Activated gamma-delta T cell (primary cell): ENCODE measurements at places on chromosomes 6 and 20.

- no peak for DNase-seq
These were observed 195.9 kb upstream of the CST7 start for GRCh38 chr20:24753130-24753529.

DNA sequence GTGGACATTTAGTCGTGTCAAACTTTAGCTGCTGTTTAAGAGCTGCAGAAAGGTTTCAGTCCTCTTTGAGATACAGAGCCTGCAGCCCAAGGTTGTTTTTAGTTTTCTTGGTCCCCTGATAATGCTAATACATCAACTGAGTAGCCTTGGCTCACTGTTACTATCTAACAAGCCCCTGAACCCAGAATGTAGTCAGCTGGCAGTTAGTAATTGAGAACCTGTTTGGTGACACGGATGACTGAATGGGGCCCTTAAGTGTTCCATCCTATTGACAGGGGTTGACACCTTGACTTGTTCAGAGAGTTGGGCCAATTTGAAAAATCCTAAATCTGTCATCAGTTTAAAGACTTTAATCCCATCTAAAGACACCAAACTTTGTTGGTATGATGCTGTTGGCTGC lies 2.8 kb downstream of the RTN4IP1 start:
- DNase-seq = no peak

DNA sequence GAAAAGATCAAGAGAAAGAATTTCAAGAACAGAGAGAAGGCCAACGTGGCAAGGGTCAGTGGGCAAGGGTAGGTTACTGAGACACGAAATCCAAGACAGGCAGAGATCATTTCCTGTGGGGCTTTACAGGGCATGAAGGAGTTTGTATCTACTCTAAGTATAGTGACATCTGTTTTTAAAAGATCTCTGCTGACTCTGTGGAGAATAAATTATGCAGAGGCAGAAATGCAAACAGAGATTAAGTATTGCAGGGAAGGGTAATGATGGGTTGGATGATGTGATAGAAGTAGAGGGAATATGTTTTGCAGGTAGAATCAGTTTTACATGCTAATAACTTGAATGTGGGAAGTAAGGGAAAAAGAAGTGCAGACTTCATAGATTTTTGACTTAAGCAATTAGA lies 243.5 kb downstream of the FRK start:
- no peak for DNase-seq

DNA sequence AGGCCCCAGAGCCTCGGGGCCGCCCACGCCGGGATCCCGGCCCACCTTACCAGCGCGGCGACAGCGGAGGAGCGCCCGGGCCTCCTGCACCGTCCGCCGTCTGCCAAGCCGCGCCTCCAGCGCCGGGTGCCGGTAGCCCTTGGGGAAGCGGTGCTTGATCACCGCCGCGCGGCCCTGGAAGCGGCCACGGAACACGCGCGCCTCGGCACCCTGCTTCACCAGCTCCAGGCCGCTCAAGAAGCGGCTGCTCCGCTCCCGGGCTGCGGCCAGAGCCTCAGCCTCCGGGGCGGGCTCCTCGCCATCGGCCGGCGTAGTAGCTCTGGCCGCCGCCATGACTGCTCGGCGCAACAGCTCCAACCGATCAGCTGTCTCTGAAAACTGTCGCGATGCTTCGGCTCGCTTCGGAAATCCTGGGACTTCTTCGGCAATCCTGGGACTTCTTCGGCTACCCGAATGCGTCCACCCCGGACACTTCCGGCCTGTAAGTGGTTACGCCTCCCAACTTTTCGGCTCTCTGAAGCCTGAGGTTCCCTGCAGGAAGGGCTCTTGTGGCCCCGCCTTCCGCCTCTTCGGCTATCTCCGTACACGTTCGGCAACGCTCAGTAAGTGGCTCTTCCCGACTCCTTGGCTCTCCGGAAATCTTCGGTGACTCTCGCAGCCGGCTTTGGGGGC lies at the start of gene TP53RK:
TP53RK (minus strand) TSS at position 363 of the 672 bp plus-strand sequence; CDS start at position 333, 30 bp downstream.
- DNase-seq = peak; percentile 60

DNA sequence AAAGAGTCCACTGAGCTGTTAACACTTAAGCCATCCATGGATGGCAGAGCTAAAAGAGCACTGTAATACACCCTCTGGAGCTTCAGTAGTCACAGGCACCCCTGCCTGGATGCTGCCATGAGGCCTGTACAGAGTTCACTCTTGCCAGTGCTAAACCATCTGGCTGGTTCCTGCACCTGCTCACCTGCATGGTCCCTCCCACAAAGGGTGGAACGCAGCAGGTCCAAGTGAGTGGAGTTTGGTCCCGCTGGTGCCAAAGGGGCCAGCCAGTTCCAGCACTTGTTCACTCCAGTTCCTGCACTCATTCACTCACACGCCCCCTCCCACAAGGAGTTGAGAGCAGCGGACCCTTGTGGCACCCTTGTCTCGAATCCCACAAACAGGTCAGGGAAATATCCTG lies 503.5 kb downstream of the HACE1 start:
- DNase-seq = no peak

- no peak for DNase-seq
These were observed 75.6 kb upstream of the LGSN start for GRCh38 chr6:63395381-63395780.

DNA sequence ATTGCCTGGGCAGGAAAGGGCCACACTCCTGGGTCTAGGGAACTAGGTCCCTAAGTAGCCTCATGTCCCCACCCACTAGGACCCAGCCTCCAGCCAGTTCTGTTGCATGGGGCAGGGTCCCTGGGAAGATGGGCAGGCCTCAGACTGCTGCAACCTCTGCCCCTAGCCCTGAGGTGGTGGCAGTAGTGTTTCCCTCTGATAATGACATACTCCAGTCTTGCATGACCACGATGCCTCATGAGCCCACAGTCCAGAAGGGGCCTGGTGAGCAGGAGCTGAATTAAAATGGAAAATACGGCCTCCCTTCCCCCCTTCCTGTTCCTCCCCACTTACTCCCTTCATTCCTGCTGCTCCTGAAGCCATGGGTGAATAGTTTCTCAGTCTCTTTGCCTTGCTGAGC lies 36.0 kb upstream of the SCRT2 start:
- no peak for DNase-seq

GRCh38 chr6:101613556-101613955 lies 220.0 kb downstream of the GRIK2 start:
- DNase-seq = no peak

- DNase-seq = no peak
These were observed 146.9 kb downstream of the FUT9 start for GRCh38 chr6:96162711-96163120.

- no peak for DNase-seq
These were observed 23.0 kb upstream of the IYD start for GRCh38 chr6:150345781-150346180.

DNA sequence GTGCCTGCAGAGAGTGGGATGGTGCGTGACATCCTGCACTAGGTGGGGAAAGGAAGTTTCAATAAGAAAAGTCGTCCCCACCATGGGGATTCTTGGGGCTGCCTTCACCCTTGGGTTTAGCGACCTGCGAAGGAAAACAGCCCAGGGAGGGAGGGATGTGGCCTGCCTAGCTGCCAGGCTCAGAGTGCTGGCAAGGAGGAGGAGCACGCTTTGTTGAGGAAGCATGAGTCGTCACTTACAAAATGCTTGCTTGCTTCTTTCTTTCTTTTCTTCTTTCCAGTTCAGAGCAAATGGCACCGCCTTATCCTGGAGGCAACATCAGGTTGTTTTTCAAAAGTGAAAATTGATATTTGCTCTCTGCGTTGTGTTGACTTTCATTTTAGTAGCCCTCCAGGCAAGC lies 123.2 kb downstream of the TFAP2C start:
- DNase-seq = no peak

DNA sequence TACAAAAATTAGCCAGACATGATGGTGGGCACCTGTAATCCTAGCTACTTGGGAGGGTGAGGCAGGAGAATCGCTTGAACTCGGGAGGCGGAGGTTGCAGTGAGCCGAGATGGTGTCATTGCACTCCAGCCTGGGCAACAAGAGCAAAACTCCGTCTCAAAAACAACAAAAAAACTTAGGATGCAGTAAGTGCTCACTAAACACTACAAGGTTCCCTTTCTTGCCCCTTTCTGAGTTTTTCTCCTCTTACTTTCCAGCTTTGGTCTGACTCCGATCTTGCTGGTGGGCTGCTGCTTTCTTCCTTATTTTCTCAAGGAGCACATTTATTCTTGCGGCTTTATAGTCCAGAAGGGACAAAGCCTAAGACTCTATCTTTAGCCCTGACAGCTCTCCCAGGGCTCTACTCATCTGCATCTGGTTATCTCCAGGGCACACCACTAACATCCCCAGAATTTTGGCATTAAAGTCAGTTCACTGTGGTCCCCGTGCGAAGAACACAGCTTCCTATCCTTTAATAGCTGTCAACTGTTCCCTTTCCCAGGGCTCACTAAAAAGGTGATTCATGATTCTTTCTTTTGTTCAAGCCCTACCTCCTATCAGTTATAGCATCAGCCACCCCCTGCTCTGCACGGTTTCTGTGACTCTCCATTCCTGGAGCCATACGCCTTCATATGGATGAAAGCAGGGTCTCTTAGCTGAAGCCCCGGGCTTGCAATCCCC lies 17.1 kb upstream of the RPN2 start:
- DNase-seq = no peak

- DNase-seq = no peak
These were observed 228.3 kb downstream of the TTLL2 start for GRCh38 chr6:167552961-167553735.

DNA sequence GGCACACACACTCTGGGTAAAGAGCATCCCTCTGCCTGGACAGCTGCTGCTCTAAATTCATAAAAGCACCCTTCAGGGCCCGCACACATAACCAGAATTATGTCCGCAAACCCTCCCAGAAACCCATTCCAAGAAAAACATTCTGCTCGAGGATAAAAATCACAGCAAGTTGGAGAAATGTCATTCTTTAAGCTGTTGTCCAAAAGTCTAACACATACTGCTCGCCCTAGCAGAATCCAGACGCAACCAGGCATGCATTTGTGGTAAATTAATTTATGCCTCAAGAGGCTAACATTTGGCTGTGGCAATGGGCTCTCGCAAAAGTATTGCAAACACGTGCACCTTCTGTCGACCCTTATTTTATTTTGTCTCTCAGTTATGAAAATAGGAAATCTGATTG lies 116.1 kb upstream of the INSM1 start:
- DNase-seq = no peak

DNA sequence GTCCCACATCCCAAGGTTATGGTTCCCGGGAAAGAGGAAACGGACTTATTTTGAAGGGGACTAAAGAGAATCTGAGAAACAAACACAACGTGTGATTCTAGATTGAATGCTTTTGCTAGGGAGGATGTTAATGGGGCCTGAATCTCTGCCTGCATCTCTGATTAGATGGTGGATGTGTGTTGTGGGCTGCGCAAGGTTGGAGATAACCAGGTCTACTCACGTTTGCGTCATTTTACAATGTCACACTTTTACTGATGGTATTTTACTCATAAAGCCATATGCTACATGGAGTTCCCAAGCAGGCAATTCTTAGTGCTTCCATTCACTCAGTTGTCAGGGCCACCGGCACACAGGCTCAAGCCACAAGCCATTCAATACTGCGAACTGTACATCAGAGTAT lies 23.2 kb upstream of the CCR6 start:
- DNase-seq = no peak

- peak; percentile 84 for DNase-seq
These were observed at the start of gene RAB22A for GRCh38 chr20:58309591-58310290. Gene RAB22A, plus strand, starts transcription at chr20:58309715. Its CDS starts 262 bp downstream, at chr20:58309977.

DNA sequence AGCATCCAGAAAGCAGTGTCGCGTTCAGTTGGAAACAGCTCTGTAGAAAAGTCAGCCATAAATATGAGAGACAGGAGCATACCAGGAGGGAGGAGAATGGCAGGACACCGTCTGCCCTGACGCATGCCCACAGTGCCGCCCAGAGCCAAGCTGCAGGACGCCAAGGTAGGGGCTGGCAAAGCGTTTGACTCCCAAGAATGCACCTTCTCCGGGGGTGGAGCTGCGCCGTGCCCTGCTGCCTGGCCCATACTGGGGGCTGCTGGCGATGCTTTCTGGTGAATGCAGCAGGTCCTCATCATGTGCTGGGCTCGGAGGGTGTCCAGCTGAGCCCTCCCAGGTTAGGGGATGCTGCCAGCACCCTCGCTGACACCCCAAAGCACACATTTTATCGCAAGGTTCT lies 349.8 kb downstream of the CDH4 start:
- no peak for DNase-seq

DNA sequence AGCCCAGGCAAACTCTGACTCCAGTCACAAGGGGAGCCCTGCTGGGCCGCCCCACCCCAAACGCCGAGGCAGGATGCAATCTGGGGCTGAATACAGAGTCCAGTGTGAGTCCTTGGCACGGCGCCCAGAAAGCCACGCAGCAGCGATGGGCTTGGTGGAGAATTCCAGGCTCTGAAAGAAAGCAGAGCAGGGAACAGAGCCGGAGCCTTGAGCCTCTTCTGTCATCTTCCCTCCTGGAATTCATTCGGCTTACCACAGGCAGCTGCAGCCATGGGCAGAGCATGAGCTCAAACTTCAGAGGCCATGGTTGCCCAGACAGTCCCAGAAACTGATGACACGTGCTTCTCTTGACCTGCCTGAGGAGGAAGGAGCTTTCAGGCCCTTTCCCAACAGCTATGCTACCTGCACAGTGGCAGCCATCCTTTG lies 441.1 kb upstream of the JARID2 start:
- no peak for DNase-seq

- no peak for DNase-seq
These were observed 37.1 kb upstream of the GRM4 start for GRCh38 chr6:34182751-34183531.

GRCh38 chr6:79536585-79536953 lies 661 bp downstream of the LCA5 start:
- DNase-seq = no peak

- DNase-seq = no peak
These were observed 75.4 kb upstream of the ADGRB3 start for GRCh38 chr6:68559716-68560115.

DNA sequence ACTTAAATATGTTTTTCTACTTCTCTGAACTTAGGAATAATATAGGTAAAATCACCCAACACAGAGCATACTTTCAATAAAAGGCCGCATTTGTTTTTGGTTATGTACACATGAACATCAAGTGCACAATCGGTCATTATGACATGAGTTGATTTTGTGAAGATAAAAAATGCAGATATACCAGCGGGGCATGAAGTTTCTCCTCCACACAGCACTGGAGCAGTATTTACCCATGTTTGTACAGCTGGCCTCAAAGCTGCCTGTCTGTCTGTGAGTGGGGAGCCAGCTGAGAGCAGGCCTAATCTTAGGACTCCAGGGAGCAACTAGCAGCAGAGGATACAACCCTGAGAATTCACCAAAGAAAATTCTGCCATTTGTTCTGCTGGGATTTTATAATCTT lies 206.5 kb downstream of the TPBG start:
- DNase-seq = no peak

DNA sequence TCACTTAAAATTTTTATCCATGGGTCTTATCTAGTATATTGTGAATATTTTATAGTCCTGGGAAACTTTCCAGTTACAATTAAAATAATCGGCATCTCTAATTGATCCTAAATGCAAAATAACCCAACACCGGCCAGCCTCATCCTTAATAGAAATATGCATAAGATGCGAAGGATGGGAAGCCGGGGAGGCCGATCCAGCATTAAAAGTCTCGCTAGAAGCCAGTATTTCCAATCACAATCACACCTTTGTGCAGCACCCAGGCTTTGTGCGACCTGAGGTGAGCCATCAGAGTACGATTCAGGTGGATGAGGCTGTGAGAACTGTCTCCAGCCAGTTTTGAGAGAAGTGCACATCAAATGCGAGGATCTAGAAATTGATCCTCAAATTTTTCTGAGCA lies 65.4 kb downstream of the EZR start:
- no peak for DNase-seq

- DNase-seq = no peak
These were observed 2.4 kb downstream of the ADA start for GRCh38 chr20:44649126-44649525.
